ENCODE measurements at places on chromosomes 11 and 22.

DNA sequence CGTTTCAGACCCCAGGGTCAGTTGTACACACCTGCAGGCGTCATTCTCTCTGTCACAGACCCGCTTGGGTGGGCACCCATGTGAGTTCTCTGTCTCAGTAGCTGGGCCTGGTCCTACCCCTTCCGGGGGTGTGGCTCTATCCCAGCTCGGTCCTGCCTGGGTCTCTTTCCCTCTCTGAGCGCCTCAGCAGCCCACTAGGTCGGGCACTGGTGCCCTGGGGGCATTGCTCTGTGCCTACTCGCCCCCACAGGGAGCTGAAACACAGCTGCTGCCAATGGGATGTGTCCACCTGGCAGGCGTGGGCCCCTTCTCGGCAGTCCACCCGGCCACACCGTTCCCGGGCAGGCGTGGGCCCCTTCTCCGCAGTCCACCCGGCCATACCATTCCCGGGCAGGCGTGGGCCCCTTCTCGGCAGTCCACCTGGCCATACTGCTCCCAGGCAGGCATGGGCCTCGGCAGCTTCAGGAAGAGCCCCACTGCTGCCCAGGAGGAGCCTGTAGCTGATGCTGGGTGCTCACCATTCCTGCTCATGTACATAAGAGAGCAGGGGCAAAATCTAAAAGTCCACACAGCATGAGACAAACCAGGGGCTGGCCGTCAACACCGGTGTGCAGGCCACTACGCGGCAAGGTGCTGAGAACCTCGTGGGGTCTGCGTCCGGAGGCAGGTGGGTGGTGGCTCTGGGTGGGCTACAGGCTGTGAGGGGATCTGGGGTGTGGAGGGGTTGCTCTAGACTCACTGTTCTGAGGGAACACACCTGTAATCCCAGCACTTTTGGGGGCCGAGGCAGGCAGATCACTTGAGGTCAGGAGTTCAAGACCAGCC is 12.3 kb downstream of the MLC1 start:
- no peak for DNase-seq

DNA sequence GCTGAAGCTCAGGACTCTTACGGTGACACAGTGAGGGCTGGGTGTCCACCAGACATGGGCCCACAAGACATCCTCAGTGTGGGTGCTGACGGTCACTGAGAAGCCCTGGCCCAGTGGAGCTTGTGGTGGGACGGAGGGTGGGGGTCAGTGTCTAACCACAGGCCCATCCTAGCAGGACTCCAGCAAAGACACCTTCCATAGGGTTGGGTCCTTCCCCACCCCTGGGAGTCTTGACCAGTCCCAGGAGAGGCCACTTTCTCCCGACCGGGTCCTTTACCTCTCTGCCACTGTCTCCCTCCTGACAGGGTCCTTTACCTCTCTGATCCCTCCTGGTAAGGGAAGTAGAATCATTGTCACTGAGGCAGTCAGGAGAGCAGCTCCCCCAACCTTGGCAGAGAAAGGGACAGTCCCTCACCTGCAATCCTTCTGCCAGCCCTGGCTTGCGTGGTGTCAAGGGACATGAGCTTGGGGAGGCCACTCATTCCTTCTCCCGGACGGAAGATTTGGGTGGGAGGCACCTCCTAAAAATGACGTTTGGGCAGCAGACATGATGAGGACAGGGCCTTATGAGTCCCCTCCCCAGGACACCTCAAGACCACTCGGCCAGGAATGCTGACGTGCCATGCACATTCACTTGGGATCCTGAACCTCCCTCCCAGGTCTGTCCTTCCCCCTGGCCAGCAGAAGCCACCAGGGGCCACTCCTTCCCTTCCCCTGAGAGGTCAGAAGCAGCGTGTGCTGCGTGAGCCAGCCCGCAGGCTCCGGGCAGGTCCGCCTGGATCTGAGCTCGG is 91.5 kb upstream of the FGF3 start:
- no peak for DNase-seq

DNA sequence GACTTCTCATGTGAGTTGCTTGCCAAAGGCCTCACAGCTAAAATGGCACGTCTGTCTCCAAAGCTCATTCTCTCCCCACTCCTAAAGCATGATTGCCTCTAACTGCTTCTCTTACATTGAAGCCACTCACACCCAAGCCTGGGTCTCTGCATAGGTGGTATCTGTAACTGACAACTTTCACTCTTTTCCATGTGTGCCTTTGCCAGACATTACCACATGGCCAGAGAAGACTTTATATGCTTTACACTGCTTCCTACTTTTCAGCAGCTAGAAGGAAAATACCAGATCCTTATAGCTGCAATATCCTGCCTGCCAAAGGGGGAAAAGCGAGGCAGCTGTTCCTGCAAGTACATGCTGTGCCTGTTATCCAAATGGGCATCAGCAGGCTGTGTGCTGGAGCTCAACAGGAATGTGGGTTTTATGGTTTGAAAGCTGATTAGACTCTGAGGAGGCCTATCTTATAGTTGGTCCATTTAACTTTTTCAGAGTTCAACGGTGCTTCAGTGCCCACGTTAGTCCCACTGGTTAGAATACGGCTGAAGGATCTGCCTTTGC is 547.1 kb downstream of the RAB38 start:
- DNase-seq, result no peak

DNA sequence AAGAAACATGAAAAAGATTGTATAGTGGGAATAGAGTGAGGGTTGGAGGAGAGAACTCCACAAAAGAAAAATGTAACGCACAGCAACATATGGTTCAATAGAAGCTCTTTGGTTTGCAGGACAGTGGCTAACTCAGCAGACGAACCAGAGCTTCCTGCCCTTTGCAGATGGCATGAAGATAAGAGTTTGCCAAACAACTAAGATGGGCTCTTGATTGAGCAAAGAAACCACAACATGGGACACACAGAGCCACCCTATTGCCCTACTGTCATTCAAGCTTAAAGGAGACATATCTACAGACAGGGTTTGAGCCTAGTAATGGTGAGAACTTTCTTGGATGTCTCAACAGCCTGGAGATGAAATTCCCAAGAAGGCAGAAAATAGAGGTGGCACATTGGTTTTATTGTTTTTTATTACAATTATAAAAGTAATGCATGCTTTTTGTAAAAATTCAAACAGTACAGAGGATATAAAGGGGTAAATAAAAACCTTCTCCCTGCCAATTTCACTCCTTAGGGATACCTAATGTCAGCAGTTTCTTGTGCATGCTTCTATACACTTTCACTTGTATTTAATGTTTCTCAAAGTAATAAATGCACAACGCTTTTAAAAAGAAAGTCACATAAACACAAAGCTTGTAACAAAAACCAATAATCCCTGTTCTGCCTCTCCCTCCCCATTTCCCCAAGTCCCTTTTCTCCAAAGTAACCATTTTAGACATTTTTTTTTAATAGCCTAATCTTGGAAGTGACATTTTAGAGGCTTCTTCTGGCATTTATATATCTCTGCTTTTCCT is 63.7 kb downstream of the COPB1 start:
- DNase-seq, result no peak

GRCh38 chr11:88183233-88183632 is 8.0 kb upstream of the RAB38 start:
- DNase-seq, result no peak

- no peak for DNase-seq
Observed at GRCh38 chr11:118135051-118135795, 17.4 kb downstream of the SCN4B start.

DNA sequence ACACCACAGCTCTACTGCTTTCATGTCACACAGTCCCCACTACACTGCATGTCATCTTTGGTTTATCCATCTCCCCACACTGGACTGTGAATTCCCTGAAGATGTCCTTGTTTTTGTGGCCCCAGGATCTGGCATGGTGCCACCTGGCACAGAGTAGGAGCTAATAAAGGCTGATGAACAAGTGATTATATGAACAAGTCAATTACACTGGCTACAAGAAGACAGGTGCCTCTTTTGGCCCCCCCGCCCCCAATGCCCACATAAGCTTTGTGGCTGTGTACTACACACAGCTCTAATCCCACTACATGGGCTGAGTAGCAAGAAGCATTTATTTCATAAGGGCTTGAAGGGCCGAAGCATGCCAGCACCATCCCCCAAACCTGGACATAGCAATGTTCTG is 24.7 kb downstream of the PLEKHA7 start:
- no peak for DNase-seq

Measured in activated T-helper 1 cell treated with anti-CD3 and anti-CD28 coated beads, Interleukin-12 subunit alpha, Interleukin-12 subunit beta, Interleukin-2, Interleukin-4 antibody, amounts not matched to agents 30 ng/mL and 10 ng/mL and 1 ng/mL, durations not matched to agents 14 hours and 24 hours and 36 hours (primary cell).